Body of pancreas (tissue), 4 donors: ENCODE measurements at places on chromosomes 2 and 18. TPM values are rescaled to one million over a fixed set of nuclear protein-coding genes. Genes with fewer than 3 reads are reported as not detected.
A peak's percentile ranks its signal among the peaks of the same experiment; 100 is the strongest.

GRCh38 chr2:219078126-219078525 is 17.4 kb upstream of the IHH start:
- DNase-seq, result no peak

DNA sequence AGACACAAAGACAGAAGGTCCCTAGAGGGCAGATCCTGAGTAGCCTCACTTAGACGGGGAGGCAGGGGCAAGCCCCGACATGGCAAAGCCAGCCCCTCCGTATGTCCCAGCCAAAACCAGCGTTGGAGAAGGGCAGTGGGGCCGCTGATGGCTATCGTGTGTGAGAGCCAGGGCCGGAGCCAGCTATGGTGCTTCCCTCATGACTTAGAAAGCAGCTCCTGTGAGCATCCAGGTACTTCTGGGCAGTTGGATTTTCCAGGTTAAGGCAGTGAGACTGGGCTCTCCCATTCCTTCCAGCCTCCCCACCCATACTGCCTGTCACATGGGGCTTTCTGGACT is 31.2 kb upstream of the ROCK2 start:
- DNase-seq, result no peak

GRCh38 chr2:61443342-61444041 is 27.4 kb downstream of the USP34 start:
- no peak for DNase-seq

DNA sequence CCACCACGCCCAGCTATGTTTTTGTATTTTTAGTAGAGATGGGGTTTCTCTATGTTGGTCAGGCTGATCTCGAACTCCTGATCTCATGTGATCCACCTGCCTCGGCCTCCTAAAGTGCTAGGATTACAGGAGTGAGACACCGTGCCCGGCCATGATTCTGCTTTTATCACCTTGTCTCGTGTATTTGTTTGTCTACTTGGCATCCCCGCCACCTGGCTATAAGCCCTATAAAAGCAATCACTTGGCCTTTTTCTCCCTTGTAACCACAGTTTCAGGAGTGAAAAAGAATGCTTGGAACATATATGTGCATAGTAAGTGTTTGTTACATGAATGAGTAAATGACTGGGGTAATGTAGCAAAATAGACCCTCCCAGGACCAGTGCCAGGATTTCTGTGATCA is 77.5 kb upstream of the PAPOLG start:
- no peak for DNase-seq

- DNase-seq, result no peak
Observed at GRCh38 chr18:7329016-7329415, 98.1 kb downstream of the LRRC30 start.

GRCh38 chr2:25557179-25558036 is 116.0 kb downstream of the DTNB start:
- DNase-seq, result no peak

GRCh38 chr2:10787176-10787968 is 25.2 kb downstream of the PDIA6 start:
- no peak for DNase-seq

DNA sequence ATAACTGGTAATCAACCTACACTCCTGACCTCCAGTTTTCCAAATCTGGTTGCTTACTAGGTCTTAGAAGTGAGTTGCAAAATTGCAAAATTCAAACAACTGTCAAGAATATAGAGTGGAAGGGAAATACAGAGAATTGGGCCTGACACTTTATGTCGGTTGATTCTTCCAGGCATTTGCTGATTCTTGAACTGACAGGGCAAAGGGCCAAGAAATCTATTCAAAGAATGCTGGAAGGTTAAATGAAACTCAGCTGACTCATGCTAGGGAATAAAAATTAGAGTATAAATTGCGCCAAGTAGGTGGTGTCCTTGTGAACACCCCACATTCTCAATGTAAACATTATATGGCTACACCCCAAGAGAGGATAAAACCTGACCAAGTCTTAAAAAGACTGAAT is 21.5 kb upstream of the ZSCAN30 start:
- no peak for DNase-seq

GRCh38 chr2:232489516-232490220 is 2.0 kb upstream of the ECEL1 start:
- no peak for DNase-seq

GRCh38 chr2:172098650-172099471 is 3.8 kb downstream of the DLX2 start:
- peak; percentile 42 for DNase-seq

- no peak for DNase-seq
Observed at GRCh38 chr2:116819355-116819754, 995.1 kb upstream of the DDX18 start.

DNA sequence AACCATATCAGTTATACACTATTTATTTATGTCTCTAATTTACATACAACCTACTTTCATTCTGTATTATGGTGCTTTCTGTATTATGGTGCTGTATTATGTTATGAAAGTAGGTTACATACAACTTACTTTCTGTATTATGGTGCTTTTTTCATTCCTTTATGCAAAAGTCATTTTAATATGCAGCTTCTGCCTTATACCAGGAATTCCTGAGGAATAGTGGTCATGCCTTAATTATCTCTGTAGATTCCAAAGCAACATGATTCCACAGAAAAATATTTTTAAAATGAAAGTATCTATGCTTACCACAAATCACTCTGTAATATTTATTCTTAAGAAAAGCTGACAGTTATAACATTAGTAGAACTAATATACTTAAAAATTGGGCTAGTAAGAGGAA is 922.0 kb upstream of the NRXN1 start:
- no peak for DNase-seq

GRCh38 chr2:48175254-48175653 is 269.0 kb upstream of the FBXO11 start:
- DNase-seq, result no peak

- DNase-seq, result no peak
Observed at GRCh38 chr2:114038710-114039109, 148.8 kb downstream of the ACTR3 start.

- DNase-seq, result no peak
Observed at GRCh38 chr2:217444932-217445331, 557.9 kb downstream of the TNS1 start.

DNA sequence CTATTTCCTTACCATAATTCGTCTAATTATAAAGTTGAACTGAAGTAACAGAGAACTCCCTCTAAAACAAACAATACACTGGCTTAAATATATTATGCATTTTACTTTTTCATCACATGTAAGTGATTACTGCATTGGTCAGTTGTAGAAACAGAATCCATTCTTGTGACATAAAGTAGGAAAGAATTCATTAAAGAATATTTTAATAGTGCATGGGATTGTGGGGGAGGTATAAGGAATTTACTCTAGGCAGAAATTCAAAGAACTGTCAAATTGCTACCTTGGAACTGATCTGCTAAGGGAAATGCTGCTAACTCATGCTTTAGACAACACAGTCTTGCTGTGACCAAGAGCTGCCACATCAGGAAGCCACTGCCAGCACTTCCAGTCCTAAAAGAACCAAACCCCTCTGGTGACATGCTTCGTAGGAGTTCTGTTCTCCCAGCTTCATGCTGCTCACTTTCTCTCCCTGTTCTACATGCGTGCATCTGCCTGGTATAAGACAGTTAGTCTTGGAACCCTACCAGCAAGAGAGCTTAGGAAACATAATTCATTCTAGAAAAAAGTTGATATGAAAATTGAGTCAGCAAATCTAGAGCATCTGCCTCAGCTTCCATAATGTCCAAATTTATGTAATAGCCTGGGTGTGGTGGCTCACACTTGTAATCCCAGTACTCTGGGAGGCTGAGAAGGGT is 1137.6 kb upstream of the NXPH2 start:
- no peak for DNase-seq

DNA sequence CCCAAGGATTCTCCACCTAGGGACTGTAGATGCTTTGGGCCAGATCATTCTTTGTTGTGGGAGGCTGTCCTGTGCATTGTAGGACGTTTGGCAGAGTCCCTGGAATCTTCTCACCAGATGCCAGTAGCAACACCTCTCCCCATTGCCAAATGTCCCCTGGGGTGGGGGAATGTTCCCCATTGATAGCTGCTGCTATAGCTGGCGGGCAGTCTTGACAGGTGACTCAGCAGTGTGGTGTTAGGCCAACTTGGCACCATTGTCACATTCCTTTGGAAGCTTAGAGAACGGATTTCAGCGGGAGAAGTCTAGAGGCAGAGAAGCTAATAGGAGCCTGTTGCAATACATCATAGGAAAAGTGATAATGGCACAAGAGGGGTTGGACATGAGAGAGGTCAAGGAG is 495.7 kb upstream of the SMIM21 start:
- peak; percentile 76 for DNase-seq

DNA sequence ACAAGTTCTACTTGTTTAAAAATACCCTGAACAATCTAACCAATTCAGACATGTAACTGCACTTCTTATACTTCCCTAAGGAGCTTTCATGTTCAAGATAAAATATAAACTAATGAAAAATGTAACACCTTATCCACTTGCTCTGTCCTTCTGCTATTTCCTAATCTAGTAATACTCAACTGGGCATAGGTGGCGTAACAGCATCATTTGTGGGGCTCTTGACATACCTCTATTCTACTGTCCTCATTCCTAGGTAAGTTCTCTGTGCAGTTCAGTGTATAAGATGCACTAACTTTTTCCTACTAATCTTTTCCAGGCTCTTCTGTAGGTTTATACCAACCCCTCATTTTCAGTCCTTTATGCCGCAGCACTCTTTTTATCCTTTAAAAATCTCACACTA is 36.7 kb downstream of the PRKD3 start:
- no peak for DNase-seq

DNA sequence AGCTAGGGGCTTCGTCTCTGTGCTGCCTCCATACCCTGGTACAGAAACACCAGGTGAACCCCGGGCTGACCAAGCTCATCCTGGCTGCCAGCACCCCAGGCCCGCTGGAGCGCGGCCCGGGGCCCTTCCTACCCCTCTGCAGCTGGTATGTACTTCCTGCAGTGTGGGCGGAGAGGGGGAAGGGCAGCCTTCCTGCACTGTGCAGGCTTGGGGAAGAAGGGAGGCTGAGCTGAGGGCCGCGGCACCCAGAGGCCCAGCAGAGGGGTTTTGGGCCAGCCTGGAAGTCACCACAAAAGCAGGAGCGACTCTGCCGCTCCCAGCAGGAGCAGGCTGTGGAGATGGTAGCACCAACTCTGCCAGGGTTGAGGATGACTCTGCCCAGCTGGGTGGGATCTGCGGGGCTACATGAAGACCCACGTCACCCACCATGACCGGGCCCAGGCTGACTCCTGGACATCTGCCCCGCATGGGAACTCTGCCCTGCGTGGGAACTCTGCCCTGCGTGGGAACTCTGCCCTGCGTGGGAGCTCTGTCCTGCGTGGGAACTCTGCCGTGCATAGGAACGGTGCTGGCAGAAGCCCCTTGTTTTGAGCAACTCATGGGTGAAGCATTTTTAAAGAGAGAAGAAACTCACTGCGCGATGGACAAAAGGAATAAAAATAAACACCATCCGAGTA is 273.3 kb downstream of the NDUFA10 start:
- peak; percentile 29 for DNase-seq

GRCh38 chr2:197672371-197672893 is 3.0 kb downstream of the RFTN2 start:
- no peak for DNase-seq

- DNase-seq, result no peak
Observed at GRCh38 chr2:89831641-89832498, 1140.4 kb downstream of the RPIA start.

DNA sequence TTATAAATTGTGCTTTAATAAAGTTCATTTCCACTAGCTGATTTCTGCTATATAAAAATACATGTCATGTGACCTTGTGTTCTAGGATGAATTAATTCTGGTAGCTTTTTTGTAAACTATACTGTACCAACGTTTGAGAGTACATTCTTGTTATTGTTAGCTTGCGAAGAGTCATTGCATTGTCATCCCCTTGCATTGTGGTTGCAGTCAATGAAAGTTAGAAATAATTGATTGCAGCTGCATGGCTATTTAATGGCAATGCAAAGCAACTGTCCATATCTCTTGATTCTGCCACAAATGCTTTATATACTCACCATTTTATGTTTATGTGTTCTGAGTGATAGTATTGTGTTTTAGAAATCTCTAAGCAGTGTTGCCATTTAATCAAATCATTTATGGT is 91.6 kb downstream of the ZNF407 start:
- DNase-seq, result no peak

DNA sequence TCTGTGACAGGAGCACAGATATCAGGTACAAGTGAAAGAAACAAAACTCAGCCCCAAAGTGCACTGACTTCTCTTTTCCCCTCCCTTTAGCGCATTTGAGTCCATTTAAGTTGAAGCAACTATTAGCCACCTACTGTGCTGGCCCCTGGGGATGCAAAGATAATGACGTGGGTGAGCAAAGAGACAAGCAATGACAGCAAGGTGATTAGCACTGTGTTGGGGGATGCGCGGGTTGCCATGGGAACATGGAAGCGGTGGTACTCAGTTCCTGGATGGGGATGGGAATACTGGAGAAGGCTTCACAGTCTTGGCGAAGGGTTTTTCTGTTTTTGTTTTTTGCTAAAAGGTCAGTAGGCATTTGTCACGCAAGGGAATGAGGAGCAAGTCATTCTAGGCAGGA is 205.8 kb downstream of the LDLRAD4 start:
- DNase-seq, result no peak

- no peak for DNase-seq
Observed at GRCh38 chr2:145753041-145753608, 1233.2 kb upstream of the ZEB2 start.

GRCh38 chr2:222572264-222572721 is 83.6 kb downstream of the FARSB start:
- DNase-seq, result no peak

GRCh38 chr2:160499865-160500264 is 6.3 kb upstream of the RBMS1 start:
- DNase-seq, result no peak

GRCh38 chr2:152236191-152236925 is 60.8 kb upstream of the STAM2 start:
- DNase-seq, result no peak

ARHGAP15 gene
- total RNA-seq, result not detected

PAX8 gene
- total RNA-seq, result 2.3 TPM

RBBP8 gene
- total RNA-seq, result 32.6 TPM

IGFBP2 gene
- 170 TPM for total RNA-seq

C1QL2 gene
- not detected for total RNA-seq

RNU2-63P gene
- not detected for total RNA-seq

NEU4 gene
- total RNA-seq, result not detected

CSRNP3 gene
- 5.9 TPM for total RNA-seq

CFAP221 gene
- 21.5 TPM for total RNA-seq

FAM228A gene
- not detected for total RNA-seq

CRYGD gene
- total RNA-seq, result not detected

GCG gene
- total RNA-seq, result 464 TPM

SLC19A3 gene
- 11.7 TPM for total RNA-seq

CDK5R2 gene
- total RNA-seq, result 0.78 TPM
